Stimulated activated CD4-positive, alpha-beta T cell treated with anti-CD3 and anti-CD28 coated beads, Interleukin-15, amount 100 ng/mL, for 1 hour (primary cell): ENCODE measurements at places on chromosomes 3 and 15.

- no peak for DNase-seq
Observed at GRCh38 chr15:65204236-65204930, 6.9 kb downstream of the CILP start.

GRCh38 chr3:184133840-184134745 lies 1.1 kb upstream of the EIF2B5 start:
- peak; percentile 40 for DNase-seq

- no peak for DNase-seq
Observed at GRCh38 chr3:172084871-172085556, 45.6 kb downstream of the FNDC3B start.

- DNase-seq: no peak
Observed at GRCh38 chr15:40103864-40104271, 4.8 kb downstream of the BMF start.

DNA sequence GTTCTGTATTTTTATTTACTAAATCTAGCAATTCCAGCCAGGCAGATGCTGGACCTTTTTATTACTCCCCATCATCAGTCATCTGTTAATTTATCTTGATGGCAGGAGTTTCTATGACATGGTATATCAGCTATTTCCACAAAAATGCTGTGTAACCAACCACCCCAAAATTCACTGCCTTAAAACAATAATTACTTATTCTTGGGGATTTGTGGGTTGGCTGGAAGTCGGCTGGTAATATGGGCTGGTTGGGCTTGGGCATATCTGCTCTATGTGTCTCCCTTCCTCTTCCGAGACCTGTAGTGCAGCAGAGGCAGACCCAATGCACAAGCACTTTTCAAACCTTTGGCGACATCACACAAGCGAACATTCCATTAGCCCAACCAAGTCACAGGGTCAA lies 92.1 kb upstream of the UBE2E1 start:
- no peak for DNase-seq

DNA sequence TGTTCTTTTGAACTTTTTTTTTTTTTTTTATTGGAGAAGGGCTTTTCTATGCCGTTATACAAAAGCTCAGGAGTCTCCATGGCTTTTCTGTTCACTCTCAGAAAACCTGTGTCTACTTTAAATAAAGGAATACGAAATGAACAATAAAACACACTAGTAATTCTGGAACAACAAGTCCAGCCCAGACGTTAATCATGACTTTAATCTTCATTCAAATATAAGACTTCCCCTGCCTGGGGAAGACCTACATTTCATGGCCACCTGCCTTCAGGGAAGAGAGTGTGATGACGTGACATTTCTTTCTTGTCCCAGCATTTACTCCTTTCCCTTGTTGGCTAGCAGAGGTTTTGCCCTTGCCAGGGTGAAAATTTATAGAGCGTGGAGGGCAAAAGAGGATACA lies 564.5 kb downstream of the PDCD6IP start:
- DNase-seq: no peak

- DNase-seq: no peak
Observed at GRCh38 chr3:102574355-102574754, 139.5 kb downstream of the ZPLD1 start.
